Kidney (tissue), 22 donors: ENCODE measurements at places on chromosomes 13 and 19.
A peak's percentile ranks its signal among the peaks of the same experiment; 100 is the strongest.

GRCh38 chr19:7699417-7700401 lies 2.2 kb downstream of the FCER2 start:
- DNase-seq = no peak

- peak; percentile 71 for DNase-seq
Measured at GRCh38 chr13:44437356-44438233, 64.0 kb downstream of the SERP2 start.

- DNase-seq = no peak
Measured at GRCh38 chr19:51128227-51128626, 3.5 kb downstream of the SIGLEC9 start.

DNA sequence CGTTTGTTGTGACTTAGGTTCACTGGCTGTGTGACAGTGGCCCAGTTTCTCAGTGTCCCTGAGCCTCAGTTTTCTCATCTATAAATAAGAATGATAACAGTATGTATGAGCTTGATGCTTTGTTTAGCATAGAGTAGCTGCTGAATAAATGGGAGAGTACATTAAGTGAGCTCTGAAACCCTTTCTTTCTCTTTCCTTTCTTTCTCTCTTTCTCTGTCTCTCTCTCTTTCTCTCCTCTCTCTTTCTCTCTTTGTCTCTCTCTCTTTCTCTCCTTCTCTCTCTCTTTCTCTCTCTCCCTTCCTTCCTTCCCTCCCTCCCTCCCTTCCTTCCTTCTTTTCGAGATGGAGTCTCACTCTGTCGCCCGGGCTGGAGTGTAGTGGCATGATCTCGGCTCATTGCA lies 2.0 kb downstream of the KXD1 start:
- no peak for DNase-seq

- DNase-seq = no peak
Measured at GRCh38 chr13:79999601-80000000, 341.3 kb downstream of the SPRY2 start.
